ENCODE measurements at places on chromosomes 13 and 19. TPM values are rescaled to one million over a fixed set of nuclear protein-coding genes. Genes with fewer than 3 reads are reported as not detected.

DNA sequence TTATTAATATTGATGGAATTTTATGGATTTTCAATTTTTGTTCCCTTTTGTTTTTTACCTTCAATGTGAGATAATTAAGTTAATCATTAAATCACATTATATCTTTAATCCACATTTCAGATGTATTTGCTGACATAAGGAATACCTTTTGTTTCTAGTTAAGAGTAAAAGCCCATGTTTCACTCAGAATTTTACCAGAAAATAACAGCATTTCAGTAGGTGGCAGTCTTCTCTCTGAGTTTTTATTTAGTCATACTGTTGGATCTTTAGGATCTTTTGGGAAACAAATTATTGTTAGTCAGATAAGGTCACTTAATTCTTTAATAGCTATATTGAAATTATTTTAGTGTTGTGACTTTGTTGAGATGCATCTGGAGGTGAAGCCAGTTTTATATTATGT lies 67.9 kb downstream of the NDFIP2 start:
- no peak for DNase-seq

DNA sequence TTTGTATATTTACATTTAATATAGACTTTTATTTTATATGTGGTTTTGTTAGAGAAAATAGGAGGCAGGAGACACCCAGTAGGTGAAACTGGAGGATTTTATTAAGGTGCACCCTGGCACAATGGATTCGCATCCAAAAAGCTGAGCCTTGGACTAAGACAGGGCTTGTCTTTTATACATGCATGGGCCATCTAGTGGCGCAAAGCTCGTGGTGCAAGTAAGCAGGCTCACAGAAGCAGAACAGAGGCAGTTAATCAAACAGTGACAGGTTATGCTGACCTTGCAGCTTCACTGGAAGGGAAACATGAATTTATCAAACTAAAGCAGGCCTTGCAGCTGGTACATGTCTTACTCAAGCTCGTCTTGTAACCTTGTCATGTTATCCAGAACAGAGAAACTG lies 58.8 kb upstream of the ZNF681 start:
- DNase-seq: no peak

- DNase-seq: no peak
Observed at GRCh38 chr13:35789335-35790165, 313.1 kb upstream of the MAB21L1 start.

DNA sequence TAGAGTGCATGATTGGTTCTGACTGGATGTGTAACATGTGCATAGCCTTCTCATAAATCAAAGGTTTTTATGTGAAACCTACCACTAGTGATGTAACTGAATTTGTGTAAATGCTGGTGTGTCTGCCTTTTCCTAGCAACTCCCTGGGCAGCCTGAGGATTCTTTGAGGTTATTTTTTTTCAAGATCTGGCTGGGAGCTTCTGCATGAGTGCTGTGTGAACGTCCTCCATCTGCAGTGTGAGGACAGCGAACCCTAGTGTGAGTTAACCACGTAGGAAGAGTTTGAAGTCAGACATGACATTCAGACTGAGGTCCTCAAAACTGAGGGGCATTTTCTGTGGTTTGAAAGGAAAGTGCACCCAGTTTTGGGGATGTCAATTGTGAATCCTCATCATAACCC lies 39.9 kb downstream of the DPRX start:
- DNase-seq: no peak

DNA sequence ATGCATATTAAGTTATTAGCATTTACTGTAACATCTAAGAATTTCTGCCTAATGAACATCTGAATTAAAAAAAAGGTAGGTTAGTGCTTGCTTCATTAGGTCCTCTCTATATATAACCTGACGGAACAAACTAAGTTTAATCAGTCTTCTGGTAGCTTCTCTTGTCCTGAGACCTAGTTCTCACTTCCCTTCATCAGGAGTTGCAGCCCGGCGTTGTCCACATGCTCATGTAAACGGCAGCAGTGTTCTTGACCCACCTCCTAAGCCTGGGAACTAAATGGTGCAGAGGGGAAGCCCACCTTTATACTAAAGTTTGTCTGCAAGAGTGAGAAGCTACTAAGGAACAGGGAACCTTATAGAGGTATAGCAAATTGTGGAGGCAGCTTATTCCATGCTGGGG lies 31.9 kb upstream of the CPB2 start:
- DNase-seq: no peak

DNA sequence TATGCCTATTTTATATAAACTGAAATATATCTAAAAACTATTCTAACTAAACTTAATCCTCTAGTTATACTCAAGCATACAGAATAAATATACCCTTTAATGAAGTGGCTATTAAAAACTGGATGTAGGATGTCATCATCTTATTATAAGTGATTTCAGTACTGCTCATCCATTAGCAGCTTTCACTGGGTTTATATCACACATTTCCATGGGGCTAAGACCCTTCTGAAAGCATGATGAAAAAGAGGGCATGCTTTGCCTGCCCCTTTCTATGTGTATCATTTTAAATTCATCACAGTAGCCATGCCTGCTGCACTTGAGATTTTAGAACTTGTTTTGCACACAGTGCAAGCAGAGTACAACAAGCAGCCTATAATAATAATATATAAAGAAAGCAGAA lies 477.5 kb downstream of the SLITRK6 start:
- no peak for DNase-seq

DNA sequence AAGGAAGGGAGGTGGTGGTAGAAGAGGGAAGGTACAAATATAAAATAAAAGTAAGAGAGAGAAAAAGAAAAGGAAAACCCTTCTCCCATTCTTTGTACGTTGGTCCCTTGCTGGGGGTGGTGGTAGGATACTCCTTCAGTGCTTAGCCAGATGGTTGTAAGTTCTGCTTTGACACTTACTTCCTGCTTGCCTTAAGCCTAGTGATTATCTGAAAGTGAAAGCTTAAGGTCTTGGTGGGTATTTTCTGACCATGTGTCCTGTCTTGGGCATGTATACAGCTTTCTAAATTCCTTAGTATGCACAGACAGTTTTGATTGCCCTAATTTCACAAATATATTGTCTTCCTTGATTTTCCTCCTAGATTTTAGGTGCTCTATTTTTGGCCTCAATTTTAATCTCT lies 314.8 kb downstream of the PCDH17 start:
- no peak for DNase-seq

GRCh38 chr19:3721131-3721886 lies 13.1 kb downstream of the TJP3 start:
- peak; percentile 81 for DNase-seq

CGB8 gene
- not detected for total RNA-seq

EMP3 gene
- total RNA-seq: 253 TPM

ZNF99 gene
- total RNA-seq: not detected

TLE6 gene
- 0.83 TPM for total RNA-seq

Measured in activated T-helper 1 cell treated with anti-CD3 and anti-CD28 coated beads, Interleukin-12 subunit alpha, Interleukin-12 subunit beta, Interleukin-2, Interleukin-4 antibody, amounts not matched to agents 30 ng/mL and 10 ng/mL and 1 ng/mL, durations not matched to agents 14 hours and 24 hours and 36 hours (primary cell).